Aorta (tissue), 5 donors: ENCODE measurements at places on chromosomes 6 and 20. TPM values are rescaled to one million over a fixed set of nuclear protein-coding genes. Genes with fewer than 3 reads are reported as not detected.
A peak's percentile ranks its signal among the peaks of the same experiment; 100 is the strongest.

Gene CD24
- 8.0 TPM for total RNA-seq

Gene BPI
- 0.51 TPM for total RNA-seq

Gene STK4
- total RNA-seq: 41.0 TPM

Gene RSPH9
- total RNA-seq: 0.75 TPM

Gene TNFRSF21
- 4.5 TPM for total RNA-seq

Gene DLGAP4
- total RNA-seq: 110 TPM

DNA sequence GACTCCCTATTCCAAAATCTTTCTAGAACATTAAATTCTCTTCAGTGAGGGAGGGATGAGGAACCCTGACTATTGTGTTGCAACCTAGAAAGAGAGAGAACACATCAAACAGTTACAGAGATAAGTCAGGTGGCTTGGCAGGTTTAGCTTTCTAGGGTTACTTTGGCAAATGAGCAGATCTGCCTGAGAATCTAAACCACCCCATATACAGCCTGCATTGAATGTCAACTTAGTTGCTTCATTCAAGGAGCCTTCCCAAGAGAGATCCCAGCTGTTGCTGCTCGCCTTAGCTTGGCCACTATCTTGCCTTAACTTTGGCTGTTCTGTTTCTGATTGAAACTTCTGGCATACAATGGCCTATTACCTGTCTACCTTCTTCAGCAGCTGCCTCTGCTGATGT, 74.7 kb upstream of the TCF21 start:
- peak overlapping the region; percentile 44 for H3K27ac ChIP-seq
- H3K36me3 ChIP-seq: no peaks in the 10 kb centered on the region
- DNase-seq: no peak
- H3K4me1 ChIP-seq: peaks cover 5% of the 10 kb centered on the region

DNA sequence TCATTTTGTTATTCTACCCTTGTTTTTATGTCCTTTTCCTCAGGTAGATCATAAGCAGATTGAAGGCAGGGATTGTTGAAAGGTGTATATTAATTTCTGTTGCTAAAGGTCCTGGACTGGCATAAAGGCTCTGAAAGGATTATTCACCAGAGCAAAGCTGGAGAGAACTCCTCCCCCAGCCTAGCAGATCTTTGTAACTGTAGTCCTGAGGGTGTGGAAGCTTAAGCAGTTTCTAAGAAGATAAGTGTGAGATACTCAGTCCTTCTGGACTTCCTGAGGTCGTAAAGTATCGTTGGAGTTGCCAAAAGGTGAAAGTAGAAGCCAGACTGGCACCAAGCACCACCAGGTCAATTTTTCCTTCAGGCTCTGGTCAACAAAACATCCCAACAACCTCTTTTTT, 24.2 kb downstream of the CGA start:
- H3K27me3 ChIP-seq: no peaks in the 10 kb centered on the region
- H3K4me1 ChIP-seq: no peaks in the 10 kb centered on the region
- no peaks in the 10 kb centered on the region for H3K36me3 ChIP-seq
- no peak overlapping the region for H3K4me3 ChIP-seq
- no peak for DNase-seq

DNA sequence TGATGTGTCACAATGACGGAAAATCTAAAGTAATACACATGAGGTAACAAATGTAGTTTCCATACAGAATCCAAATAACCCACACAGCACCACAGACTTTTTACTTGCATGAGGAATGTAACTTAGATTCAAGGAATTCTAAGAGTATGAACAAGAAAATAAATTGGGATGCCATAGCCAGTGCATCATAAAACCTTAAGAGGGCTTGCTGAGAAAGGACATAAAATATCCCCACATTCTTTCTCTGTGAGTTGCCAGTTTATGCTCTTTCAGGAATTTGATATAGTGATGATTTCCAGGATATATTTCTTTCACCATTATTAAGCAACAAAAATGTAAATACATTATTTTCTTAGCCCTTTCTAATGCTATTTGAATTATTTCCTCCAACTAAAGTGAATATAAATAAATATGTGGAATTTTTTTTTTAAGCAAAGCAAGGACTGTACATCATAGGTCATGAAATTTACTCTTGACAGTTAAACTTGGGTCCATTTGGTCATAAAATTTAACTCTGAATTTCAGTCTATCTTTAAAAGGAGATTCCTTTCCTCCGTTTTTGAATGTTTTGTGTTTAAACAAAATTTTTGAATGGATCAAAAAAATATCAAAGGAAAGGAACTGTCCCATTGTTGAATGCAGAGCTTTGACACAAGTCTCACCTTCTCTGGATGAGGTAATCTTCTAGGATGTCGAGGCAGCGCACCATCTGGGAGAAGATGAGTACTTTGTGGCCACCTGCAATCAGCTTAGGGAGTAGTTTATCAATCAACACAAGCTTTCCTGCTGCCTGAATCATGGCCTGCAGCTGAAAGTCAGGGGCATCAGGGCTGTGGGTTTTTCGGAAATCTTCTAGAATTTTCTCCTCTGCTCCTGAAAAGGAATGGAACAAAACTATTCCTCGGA, 116.3 kb upstream of the EMILIN3 start:
- H3K27me3 ChIP-seq: no peaks in the 10 kb centered on the region
- H3K4me1 ChIP-seq: no peaks in the 10 kb centered on the region
- H3K4me3 ChIP-seq: no peak overlapping the region
- no peak for DNase-seq
- peak overlapping the region; percentile 74 for H3K27ac ChIP-seq

DNA sequence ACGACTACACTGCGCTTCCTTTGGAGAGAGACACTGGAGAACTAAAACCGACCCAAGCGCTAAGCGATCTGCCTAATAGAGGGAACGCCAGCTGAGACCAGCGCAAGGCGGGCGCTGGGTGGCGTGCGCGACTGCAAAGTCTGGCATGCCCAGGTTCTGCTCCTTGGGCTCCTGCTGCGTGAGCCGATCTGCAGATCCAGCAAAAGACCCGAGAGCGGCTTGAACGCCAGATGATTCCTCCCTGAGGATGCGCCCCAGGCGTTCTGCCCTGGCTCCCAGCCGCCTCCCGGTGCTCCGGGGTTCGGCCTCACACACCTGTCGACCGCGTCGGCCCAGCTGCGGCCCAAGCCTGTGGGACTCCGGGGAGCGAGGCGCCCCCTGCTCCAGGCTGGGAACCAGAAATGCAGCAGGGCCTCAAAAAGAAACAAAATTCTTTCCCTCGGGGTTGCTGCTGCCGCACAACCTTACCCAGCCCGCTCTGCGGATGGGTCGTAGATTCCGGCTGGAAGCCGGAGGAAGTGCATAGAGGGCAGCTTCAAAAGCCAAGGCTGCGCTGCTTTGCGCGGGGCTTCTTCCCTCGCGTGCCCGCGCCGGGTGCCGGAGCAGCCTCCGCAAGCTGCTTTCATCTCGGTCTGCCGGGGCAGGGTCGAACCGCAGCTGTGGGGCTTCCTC, 17.9 kb upstream of the PRDM13 start:
- no peaks in the 10 kb centered on the region for H3K36me3 ChIP-seq
- H3K27ac ChIP-seq: no peak overlapping the region
- peak overlapping the region; percentile 37 for H3K4me3 ChIP-seq
- no peaks in the 10 kb centered on the region for H3K4me1 ChIP-seq
- no peaks in the 10 kb centered on the region for H3K27me3 ChIP-seq

GRCh38 chr20:37233548-37234253, 27.9 kb downstream of the GHRH start:
- no peak for DNase-seq
- no peak overlapping the region for H3K27ac ChIP-seq
- no peaks in the 10 kb centered on the region for H3K27me3 ChIP-seq

- H3K36me3 ChIP-seq: no peaks in the 10 kb centered on the region
- no peaks in the 10 kb centered on the region for H3K27me3 ChIP-seq
- H3K4me3 ChIP-seq: no peak overlapping the region
- no peak overlapping the region for H3K27ac ChIP-seq
- no peaks in the 10 kb centered on the region for H3K4me1 ChIP-seq
- DNase-seq: no peak
These were observed 12.4 kb downstream of the MDGA1 start for GRCh38 chr6:37685261-37685660.

- H3K27ac ChIP-seq: no peak overlapping the region
- H3K36me3 ChIP-seq: peaks cover 2% of the 10 kb centered on the region
- DNase-seq: peak; percentile 5
- H3K4me1 ChIP-seq: no peaks in the 10 kb centered on the region
- no peaks in the 10 kb centered on the region for H3K27me3 ChIP-seq
These were observed 43.6 kb downstream of the PLAGL2 start for GRCh38 chr20:32163951-32164350.

DNA sequence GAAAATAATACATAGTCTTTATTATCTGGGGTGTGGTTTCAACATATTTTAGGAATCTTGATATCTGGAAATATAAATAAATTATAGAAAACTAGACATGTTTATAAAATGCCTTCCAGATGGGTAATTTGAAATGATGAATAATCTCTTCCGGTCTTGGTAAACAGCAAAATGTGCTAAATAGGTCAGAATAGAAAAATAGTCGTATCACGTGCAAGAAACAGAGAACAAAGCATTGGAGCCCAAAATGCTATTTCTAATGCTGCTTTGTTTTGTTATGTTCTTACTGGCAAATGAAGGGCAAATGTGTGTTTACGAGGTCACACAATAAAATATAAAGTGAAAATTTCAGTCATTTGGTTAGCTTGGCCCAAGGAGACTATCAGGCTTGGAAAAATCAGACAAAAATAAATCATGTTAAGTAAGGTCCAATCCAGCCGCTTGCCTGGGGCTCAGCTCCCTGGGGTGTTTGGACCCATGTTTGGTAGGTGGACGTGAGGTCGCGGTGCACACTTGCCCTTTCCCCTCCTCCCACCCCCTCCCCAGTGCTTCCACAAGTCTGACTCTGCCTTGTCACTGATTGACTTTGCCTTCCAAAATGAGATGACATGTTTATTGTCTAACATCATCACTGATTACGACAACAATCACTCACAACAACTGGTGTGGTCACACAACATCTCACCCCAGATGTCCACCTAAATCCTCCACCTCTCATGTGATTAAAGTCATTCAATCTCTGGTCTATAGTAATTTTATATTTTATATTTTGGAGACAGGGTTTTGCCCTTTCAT, 56.0 kb downstream of the RIN2 start:
- peak overlapping the region; percentile 36 for H3K27ac ChIP-seq
- DNase-seq: no peak
- no peaks in the 10 kb centered on the region for H3K27me3 ChIP-seq
- peaks cover under 1% of the 10 kb centered on the region for H3K36me3 ChIP-seq

- H3K27ac ChIP-seq: no peak overlapping the region
- H3K4me1 ChIP-seq: no peaks in the 10 kb centered on the region
- no peak overlapping the region for H3K4me3 ChIP-seq
These were observed 66.0 kb upstream of the BTBD3 start for GRCh38 chr20:11851646-11852045.

DNA sequence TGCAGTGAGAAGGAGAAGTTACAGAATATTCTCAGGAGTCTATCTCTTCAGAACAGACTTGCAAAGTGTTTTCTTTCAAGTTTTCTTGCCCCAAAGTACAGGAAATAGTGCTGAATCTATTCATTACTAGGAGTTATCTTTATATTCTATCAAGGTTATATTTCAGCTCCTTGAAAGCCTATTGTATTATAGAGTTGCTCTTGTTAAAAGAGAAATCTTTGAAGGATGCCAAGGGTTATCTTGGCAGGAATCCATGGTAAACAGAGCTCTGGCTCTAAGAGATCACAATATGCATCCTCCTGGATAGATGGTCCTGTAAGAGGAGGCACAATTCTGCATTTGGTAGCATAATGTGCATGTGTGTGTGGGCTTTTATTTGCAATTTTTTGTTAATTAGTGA, 21.2 kb upstream of the SNRPB2 start:
- no peaks in the 10 kb centered on the region for H3K4me1 ChIP-seq
- H3K27ac ChIP-seq: no peak overlapping the region
- no peaks in the 10 kb centered on the region for H3K36me3 ChIP-seq
- H3K27me3 ChIP-seq: no peaks in the 10 kb centered on the region

DNA sequence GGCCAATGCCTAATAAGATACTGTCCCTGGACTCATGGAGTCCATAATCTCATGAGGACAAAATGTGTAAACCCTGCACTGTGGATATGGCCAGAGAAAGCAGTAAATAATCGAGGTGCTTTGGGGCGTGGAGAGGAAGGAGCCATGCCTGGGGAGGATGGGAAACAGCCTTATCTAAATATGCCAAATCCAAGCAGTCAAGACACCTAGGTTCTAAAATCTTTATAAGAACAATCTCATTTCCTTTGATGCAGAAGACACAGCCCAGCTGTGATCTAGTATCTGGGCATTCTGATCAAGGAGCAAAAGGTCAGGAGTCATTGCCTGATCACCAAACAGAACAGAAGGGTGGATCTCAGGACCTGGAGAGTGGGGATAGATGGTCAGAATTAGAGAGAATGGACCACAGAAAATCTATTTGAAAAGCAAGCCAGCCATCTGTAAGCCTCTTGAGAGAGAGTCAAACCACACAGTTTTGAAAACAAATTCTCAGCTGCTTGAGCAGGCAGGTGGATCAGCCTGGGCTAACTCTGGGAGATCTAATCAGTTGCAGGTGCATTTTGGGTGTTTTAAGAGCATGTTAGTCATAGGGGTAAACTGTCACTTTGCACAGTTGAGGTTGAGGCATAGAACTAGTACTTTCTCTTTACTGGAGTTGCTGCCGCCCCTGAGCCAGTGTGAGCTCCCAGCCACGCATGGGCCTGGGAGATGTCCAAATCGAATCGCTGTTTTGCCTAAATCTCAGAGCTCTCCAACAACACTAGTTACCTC, 130.8 kb upstream of the TNFAIP3 start:
- no peaks in the 10 kb centered on the region for H3K27me3 ChIP-seq
- H3K4me1 ChIP-seq: no peaks in the 10 kb centered on the region
- H3K36me3 ChIP-seq: no peaks in the 10 kb centered on the region
- DNase-seq: no peak
- H3K4me3 ChIP-seq: no peak overlapping the region
